Stimulated activated CD8-positive, alpha-beta memory T cell treated with anti-CD3 and anti-CD28 coated beads, Interleukin-12 subunit alpha, Interleukin-12 subunit beta, amount 100 ng/mL, for 1 hour (primary cell): ENCODE measurements at places on chromosomes 4 and X.

- DNase-seq: no peak
Measured at GRCh38 chr4:101104312-101105052, 242.8 kb downstream of the PPP3CA start.

GRCh38 chrX:72054779-72055489, 76.8 kb downstream of the RTL5 start:
- no peak for DNase-seq

GRCh38 chrX:130885996-130886395, 17.0 kb downstream of the ENOX2 start:
- no peak for DNase-seq

DNA sequence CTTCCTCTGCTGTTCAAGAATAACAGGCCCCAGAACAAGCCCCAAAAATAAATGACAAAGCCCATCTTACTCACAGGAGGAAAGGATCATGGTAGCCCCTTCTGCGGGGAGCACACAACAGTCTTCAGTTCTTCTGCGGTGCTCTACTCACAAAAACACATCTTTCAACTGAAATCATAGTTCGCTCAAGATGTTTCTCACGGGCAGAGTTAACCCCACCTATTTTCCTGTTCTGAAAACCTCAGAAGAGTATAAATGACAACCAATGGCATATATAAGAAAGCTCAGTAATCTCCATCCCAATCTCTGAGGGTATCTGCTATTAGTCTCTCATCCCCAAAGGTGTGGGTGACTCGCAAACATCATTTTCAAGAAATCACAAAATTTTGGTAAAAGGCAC, at the start of gene TXK:
Gene TXK (minus strand): TSS at position 170 of the 400 bp plus-strand sequence. CDS start 80 bp downstream, at position 90.
- no peak for DNase-seq

GRCh38 chrX:11210415-11210801, 82.8 kb upstream of the AMELX start:
- no peak for DNase-seq

- no peak for DNase-seq
Measured at GRCh38 chrX:103635436-103635835, 6.7 kb downstream of the TCEAL1 start.

- DNase-seq: no peak
Measured at GRCh38 chr4:123747016-123747415, 350.4 kb downstream of the SPRY1 start.

- no peak for DNase-seq
Measured at GRCh38 chr4:127648061-127648460, 15.3 kb downstream of the INTU start.

- DNase-seq: no peak
Measured at GRCh38 chrX:15908603-15909290, 54.1 kb upstream of the AP1S2 start.
